ENCODE measurements at places on chromosomes 3 and 15.

GRCh38 chr3:14943042-14943441, 4.3 kb upstream of the NR2C2 start:
- no peak for DNase-seq

GRCh38 chr3:172179680-172180399, 140.5 kb downstream of the FNDC3B start:
- no peak for DNase-seq

- no peak for DNase-seq
Observed at GRCh38 chr3:121895121-121895520, 920 bp downstream of the SLC15A2 start.

DNA sequence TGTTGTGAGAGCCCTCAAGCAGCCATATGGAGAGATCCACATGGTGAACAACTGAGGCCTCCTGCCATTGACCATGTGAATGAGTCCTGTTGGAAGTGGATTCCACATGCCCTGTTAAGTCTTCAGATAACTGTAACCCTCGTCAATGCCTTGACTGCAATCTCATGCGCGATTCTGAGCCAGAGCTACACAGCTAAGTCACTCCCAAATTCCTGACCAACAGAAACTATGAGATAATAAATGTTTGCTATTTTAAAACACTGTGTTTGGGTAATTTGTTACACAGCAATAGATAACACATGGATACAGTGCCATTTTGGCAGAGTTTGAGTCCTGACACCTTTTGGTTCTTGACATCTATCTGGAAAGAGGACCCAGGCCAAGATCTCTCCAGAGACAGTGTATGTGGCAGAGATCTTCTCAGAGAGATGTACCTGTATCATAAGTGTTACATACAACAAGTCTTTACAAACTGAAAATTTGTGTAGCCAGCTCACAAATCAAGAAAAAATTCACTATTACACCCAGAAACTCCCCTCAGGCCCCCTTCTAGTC, 34.5 kb upstream of the BNC1 start:
- no peak for DNase-seq

GRCh38 chr3:170258105-170258487, 35.9 kb downstream of the PRKCI start:
- DNase-seq, result no peak

DNA sequence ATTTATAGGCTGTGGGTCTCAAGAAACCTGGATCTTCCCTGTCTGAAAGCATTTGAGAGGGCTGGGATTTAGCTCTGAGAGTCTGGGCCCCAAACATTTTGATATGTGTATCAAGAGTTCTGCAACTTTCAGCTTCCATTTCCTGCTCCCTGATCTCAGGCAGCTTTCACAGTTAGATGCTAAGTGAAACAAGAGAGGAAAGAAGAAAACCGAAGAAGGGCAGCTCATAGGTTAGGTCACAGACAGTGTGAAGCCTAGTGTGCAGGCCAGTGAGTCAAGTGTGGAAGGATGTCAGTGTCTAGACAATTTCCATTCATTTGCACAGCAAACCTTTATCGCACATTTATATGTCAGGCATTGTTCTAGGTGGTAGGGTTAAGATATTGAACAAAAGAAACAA, 173.6 kb upstream of the PROK2 start:
- no peak for DNase-seq

GRCh38 chr3:31114929-31115283, 220.4 kb upstream of the GADL1 start:
- no peak for DNase-seq

- DNase-seq, result no peak
Observed at GRCh38 chr3:130389743-130390478, 44.4 kb downstream of the COL6A5 start.
